HL-60 (cell line): ENCODE measurements at places on chromosomes 12 and 14.

GRCh38 chr14:92544051-92544720, 30.6 kb downstream of the RIN3 start:
- DNase-seq = no peak

DNA sequence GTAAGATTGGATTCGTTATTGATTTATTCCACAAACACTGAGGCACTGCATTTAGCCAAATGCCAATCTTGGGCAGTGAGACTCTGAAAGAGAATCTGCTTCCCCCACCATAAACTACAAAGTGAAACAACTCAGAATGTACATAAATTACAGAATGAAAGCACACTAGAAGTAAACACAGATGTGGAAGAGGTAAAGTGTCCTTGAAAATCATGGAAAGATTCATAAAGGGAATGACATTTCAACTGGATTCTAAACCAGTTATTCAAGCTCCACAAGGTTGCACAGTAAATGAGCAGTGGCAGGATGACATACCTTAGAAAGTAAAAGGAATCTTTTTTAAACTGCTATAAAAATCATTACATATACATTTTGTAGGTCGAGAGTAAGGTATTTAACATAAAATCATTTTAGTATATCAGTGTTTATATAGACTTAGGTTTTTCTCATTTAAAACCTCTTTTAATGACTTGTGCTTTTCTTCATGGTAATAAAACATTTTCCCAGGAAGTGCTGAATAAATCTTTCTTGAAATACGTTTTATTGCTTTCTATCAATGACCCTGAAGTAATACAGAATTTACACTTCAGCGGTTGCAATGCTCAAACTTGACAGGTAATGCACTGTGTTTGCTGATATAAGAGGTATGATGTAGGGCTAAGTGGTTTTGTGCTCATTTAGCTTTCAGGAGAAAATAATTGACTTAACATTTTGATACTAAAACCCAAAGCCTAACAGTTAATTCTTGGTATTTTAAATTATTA, 270.6 kb downstream of the NAV3 start:
- no peak for DNase-seq

DNA sequence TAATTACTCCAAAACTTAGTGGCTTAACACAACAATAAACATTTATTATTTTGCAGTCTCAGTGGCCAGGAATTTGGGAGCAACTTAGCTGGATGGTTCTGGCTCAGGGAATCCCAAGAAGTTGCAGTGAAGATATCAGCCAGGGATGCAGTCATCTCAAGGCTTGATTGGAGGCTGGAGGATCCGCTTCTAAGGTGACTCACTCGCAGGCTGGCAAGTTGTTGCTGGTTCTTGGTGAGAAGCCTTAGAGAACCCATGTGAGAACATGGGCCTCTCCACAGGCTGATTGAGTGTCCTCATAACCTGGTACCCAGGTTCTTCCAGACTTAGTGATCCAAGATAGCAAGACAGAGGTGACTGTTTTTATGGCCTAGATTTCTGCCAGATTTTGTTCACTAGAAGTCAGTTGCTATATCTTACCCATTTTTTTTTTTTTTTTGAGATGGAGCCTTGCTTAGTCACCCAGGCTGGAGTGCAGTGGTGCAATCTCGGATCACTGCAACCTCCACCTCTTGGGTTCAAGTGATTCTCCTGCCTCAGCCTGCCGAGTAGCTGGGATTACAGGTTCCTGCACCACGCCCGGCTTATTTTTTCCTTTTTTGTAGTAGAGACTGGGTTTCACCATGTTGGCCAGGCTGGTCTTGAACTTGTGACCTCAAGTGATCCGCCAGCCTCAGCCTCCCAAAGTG, 32.5 kb downstream of the BRMS1L start:
- DNase-seq = no peak

DNA sequence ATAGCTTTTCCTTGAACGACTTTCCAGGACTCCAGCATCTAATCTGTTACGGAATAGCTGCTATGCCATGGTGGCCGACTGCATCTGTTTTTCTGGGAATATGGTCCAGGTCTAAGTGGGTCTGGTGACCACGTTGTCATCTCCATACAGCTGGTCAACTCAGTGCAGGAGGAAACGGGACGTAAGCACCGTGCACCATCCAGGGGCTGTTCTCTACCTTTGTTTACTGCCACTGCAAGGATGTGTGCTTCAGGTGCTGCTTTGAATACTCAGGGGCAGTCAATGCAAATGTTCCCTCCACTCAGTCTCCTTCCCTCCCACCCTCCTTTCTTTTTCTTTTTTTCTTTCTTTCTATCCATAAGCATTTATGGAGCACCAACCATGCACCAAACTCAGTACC, 648.2 kb downstream of the VRK1 start:
- DNase-seq = no peak

GRCh38 chr12:54660320-54660962, 12.3 kb upstream of the DCD start:
- no peak for DNase-seq

DNA sequence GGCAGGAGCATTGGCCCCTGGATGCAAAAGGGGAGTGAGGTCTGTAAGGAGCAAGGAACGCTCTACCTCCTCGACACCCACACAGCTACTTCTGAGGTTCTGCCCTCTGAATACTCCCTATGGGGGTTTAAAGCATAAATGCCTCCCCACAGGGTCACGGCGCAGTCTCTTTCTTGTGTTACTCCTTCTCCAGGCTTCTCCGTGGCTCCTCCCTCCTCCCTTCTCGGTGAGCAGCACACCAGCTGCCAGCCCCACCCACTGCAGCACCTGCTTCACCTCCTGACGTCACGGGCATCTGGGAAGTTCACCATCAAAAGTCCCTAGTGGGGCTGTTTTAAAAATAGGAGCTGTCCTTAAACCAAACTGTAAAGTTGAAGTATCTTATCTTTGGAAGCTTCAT, 67.3 kb downstream of the SPTB start:
- DNase-seq = no peak

DNA sequence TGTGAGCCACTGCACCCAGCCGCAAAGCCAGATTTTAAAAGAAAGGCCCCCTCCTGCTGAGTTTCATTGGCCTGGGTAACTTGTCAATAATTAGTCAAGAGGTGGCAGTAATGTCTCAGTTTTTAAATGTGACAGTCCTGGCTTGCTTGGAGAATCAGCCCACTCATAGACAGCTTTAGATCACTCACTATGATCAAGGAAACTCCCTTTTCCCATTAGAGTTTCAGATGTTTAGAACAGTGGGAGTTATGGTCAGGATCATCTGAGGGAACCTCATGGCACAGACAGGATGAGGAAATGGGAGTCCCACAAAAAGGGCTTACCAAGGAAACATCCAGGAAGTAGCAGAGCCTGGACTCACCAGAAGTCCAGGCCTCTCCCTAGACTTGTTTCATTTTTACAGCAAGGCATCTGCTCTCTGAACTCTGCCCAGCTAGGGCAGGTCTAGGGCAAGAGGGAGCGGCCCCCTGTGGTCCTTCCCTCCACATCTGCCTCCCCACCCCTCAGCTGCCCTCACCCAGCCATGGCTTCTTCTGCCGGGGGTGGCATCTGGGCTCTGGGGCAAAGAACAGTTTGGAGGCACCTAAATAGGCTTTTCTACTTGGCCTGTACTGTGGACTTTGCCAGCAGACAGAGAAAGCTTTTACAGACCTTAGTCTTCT, 11.2 kb downstream of the BCL2L14 start:
- DNase-seq = no peak

DNA sequence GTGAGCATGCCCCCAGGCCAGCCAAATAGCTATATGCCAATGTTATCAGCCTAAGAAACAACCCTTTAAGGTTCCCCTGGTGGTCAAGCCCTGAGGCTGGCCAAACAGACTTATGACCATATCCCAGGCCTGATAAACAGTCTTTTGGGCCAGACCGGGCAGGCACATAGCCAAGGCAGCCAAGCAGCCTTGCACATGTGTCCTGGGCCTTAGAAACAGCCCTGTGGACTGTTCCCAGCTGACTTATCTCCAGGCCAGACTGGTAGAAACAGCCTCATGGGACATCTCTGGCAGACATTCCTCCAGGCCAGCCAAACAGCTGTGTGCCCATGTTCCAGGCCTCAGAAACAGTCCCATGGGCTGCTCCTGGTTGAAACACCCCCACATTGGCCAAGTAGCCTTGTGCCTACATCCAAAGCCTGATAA, 295.0 kb upstream of the MGAT4C start:
- DNase-seq = no peak

GRCh38 chr12:39605996-39606395, 13.6 kb downstream of the ABCD2 start:
- DNase-seq = no peak

- DNase-seq = no peak
Measured at GRCh38 chr14:59406454-59407245, 58.5 kb downstream of the GPR135 start.

DNA sequence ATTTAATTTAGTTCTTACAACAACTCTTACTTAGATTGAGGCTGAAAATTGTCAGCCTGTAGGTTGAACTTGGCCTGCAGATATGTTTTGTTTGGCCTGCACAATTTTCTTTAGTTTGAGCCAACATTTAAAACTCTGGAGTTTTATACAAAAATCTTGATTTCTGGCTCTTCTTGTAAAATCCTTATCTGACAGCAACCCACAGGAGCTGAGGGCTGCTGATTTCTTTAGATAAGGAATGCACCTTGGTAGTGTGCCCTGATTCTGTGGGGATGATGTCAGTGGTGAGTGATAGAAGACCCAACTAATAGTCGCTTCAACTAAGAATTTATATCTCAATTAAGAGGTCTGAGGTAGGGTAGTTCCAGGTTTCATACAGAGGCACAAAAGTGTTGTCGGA, 49.5 kb downstream of the SOCS2 start:
- DNase-seq = no peak

DNA sequence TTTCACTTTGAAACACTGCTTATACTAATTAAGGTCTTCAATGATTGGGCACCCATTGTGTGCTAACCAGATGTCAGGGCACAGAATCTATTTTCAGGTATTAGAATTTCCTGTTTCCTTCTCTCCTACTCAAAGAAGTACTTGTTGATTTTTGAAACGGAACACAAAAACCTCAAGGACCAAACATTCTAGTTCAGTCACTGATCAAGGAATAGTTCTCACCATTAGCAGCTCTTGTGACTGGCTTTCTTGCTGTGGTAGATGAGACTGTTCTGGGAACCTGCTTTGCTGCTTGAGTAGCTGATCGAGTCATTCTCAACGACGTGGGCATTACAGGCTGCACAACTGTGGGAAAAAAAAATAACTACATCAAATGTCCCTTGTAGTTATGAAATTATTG, 11.0 kb downstream of the DLGAP5 start:
- no peak for DNase-seq

GRCh38 chr14:76759589-76759988, 1.7 kb upstream of the VASH1 start:
- DNase-seq = no peak

DNA sequence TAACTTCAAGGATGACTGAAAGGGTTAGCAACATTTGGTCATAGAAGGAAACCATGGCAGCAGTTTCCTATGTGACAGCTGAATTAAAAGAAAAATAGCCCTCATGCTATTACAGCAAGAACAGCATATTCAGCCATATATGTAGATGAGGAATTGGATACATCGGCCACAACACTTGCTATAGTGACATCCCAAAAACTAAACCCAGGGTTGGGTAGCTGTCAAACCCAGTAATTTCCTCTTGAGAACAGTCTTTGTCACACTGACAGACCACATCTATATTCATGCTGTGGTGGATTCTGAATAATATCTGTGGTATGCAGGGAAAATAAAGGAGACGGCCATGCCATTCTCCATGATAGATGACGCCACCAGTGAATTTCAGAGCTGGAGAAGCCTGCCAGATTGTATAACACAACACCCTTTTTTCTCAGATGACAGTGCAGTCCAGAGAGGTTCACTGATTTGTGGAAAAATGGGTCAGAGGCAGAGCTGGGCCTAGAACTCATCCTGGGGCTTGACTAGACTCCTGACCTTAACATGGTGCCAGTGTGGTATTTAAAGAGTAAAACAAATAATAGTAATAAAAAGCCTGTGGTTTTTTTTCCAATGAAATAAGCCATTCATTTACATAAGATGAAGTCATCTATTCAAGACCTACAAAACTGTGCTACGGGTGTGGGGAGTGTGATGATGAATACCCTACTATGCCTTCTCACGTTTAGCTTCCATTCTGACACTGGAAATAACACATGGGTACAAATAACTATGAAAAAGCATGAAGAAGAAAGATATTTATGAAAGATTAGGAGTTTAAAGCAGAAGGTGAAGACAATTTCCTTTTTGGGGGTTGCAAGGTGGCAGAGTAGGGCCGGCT, 32.3 kb downstream of the EFCAB11 start:
- no peak for DNase-seq

DNA sequence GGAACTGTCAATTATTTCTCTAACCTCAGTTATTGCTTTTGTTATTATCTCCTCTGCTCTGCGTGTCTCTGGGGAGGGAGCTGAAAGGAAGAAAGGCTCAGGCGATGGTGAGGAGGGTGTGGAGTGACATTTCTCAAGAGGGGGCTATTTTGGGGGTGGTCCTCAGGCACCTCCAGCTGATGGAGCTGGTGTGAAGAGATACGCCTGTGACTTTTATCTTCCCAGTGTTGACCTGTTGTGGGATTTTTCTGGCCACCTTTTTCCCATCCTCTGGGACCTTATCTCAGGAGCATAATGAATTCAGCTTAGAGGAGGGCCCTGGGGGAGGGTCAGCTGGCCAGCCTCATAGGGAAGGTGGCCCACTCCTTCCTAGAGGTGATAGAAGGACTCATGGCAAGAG, 26.4 kb downstream of the KCNA5 start:
- DNase-seq = no peak

GRCh38 chr12:46917821-46918220, 92.0 kb upstream of the SLC38A4 start:
- DNase-seq = no peak

GRCh38 chr12:105222284-105222655, 13.7 kb downstream of the APPL2 start:
- no peak for DNase-seq

GRCh38 chr14:71698673-71699072, 233.6 kb upstream of the RGS6 start:
- no peak for DNase-seq

GRCh38 chr14:26855077-26855753, 257.4 kb upstream of the NOVA1 start:
- no peak for DNase-seq

DNA sequence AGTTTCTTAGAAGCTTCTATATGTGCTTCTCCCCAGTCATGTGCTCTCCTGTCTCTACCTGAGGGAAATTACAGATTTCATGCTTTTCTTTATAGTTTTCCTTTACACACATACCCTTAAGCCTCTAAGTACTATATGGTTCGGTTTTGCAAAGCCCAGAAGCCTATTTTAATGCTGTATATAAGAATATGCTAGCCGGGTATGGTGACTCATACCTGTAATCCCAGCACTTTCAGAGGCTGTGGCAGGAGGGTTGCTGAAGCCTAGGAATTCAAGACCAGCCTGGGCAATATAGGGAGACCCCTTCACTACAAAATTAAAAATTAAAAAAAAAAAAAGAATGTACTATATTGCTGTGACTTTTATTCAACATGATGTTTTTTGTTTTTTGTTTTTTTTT, 15.4 kb downstream of the DGLUCY start:
- no peak for DNase-seq
